ENCODE measurements at places on chromosomes 5 and 9. TPM values are rescaled to one million over a fixed set of nuclear protein-coding genes. Genes with fewer than 3 reads are reported as not detected.

Gene PDGFRB
- polyA plus RNA-seq: 276 TPM

DNA sequence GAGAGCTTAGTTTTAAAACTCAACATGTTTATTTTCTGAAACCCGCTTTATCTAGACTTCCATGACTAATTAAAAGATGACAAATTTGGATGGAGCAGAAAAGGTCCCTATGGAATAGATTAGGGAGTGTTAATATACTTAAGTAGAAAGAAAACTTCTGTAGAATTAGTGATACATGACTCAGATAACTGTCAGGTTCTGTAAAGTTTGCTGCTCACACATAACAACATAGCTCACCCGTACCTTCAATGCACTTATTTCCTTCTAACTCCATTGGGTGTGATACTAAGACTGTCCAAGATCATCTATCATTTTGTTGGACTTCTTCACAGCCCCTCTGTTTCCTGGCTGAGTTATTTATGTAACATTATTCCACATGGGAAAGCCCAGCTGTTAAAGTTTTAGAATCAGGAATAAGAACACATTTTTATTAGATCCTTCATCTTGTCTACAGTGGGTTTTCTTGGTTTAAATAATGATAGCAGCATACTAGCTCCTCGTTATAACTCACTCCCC lies 27.8 kb downstream of the TMEM167A start:
- DNase-seq: no peak

Gene ZCCHC10
- 21.1 TPM for polyA plus RNA-seq

DNA sequence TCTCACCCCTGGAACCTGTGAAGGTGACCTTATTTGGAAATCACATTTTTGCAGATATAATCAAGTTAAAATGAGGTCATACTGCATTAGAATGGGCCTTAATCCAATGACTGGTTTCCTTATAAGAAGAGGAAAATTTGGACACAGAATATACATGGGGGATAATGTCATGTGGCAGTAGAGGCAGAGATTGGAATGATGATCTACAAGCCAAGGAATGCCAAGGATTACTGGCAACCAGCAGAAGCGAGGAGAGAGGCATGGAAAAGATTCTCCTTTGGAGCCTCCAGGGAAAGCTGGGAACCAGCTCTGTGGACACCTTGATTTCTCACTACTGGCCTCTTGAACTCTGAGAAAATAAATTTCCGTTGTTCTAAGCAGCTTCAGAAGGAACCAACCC lies 20.2 kb upstream of the CEP78 start:
- DNase-seq: peak; percentile 26

GRCh38 chr9:35598866-35599590 lies 6.0 kb upstream of the TESK1 start:
- DNase-seq: no peak

All from BJ (cell line).